ENCODE measurements at places on chromosomes 16 and 17.

DNA sequence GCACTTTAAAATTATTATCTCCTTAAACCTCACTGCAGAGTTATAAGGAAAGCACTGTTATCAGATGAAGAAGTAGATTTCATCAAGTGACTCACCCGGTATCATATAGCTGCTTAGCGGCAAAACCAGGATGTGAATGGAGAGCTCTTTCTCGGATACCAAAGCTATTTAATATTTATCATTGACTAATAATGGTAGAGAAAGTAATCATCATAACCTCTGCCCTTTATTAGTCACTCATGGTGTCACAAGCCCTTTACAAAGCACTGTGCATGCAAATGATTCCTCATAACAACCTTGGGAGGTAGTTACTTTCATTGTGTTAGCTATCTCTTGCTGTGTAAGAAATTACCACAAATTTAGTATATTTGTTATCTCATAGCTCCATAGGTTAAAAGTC lies 592.9 kb downstream of the MAF start:
- no peak for DNase-seq

DNA sequence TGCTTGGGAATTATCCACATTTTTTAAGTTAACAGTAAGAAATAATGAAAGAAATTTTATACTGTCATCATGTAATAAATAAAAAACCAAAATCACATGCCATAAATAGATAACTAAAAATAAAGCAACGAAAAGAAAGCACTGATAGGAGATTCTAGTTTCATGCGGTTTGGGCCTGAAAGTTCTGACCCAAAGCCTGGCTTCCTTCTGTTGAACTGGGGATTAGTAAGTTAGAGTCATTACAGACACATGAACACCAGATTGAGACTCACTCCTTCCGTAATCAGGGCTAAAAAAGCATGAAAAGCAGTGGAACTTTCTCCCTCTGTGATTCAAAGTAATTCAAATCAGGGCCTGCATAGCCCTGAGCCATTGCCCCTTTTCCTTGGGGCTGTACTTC lies 13.2 kb upstream of the SLC6A2 start:
- no peak for DNase-seq

DNA sequence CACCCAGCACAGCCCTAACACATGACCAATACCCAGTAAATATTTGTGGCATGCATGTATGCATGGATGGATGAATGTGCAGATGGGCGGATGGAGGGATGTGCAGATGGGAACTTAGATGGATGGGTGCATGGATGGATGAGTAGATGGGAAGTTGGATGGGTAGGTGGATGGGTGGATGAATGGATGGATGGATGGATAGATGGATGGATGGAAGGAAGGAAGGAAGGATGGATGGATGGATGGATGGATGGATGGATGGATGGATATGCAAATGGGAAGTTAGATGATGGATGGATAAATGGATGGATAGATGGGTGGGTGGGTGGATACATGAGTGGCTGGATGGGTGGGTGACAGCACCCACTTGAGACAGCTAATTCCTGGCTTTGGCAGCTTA lies 193.2 kb upstream of the TNRC6C start:
- DNase-seq: no peak

DNA sequence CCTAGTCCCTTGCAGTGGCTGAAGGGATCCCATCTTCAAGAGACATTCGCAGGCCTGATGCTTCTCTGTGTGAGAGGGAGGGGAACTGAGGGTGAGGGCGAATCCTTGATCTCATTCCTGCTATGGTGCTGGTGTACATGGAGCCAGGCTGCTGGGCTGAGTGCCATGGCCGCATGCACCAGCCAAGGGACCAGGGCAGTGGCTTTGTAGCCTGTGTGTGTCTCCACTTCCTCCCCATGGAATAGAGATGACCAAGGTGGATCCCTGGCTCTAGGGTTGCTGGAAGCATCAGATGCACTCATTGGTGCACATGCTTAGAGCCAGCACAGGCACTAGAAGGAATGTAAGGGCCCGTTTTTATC lies 195.0 kb downstream of the FOXL1 start:
- DNase-seq: no peak

GRCh38 chr16:75217389-75217851 lies 1.4 kb upstream of the CTRB1 start:
- DNase-seq: no peak

GRCh38 chr17:48609033-48609432 lies 1.8 kb downstream of the HOXB7 start:
- no peak for DNase-seq

GRCh38 chr16:86138121-86139085 lies 239.4 kb downstream of the IRF8 start:
- DNase-seq: no peak

DNA sequence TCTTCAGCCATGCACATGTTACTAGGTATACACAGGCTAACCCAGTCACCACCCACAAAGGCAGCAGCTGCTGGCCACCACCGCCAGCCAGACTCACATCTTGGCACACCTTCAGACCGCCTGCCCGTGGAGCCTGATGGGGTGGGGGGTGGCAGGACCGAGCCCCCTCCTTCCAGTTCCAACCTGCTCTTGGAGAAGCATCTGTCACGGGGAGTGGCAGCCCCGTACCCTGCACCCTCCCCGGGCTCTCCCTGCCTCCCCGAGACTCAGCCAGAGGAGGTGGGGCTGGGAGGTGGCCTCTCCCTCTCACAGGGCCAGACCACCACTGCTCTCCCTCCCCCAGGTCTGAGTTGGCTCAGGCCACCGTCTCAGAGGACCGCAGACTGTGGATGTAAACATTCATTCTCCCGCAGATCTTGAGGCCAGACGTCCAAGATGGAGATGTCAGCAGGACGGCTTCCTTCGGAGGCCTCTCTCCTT lies 11.3 kb upstream of the RBFOX3 start:
- no peak for DNase-seq

- peak; percentile 57 for DNase-seq
Observed at GRCh38 chr17:40062329-40063186, at the start of gene THRA. THRA (plus strand) TSS chr17:40062965; CDS start chr17:40074489, 11,524 bp downstream.

GRCh38 chr17:68624381-68624780 lies 23.2 kb upstream of the FAM20A start:
- no peak for DNase-seq

DNA sequence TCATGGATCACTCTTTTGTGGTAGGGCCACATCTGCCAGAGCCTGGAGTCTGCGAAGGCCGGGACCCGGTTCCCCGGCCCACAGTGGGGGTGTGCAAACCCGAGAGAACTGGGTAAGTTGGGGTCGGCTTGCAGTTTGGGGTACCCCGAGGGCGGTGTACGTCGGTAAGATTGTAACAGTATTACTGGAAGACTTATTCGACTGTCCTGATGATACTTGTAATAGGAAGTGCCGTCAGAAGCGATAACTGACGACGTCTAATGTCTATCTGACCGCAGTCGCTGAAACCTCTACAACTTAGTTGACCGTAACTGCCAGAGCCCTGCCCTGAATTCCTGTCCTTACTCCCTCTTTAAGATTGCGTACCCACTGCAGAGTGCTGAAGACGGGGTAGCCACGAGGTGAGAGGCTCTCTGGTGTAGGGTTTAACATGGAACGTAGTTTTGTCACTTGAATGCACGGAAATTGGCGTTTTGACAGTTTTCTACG lies 24.0 kb downstream of the TRPV2 start:
- DNase-seq: no peak

DNA sequence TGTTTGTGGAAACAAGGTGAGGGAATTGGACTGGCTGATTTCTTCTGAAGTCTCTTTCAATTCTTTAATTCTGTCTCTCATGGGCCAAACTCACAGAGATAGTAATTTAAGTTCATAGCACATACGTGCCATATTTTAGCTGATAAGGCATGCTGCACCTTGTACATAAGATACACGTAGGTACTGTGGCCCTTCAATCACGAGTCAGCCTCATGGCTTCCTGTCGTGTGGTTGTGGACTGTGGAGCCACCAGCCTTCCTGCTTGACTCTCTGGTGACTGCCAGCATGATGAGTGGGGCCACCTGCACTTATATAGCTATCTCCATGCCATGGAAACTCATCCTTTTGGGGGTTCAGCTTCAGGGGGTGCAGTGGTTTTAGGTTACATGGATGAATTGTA lies 25.1 kb downstream of the KSR1 start:
- DNase-seq: peak; percentile 31

DNA sequence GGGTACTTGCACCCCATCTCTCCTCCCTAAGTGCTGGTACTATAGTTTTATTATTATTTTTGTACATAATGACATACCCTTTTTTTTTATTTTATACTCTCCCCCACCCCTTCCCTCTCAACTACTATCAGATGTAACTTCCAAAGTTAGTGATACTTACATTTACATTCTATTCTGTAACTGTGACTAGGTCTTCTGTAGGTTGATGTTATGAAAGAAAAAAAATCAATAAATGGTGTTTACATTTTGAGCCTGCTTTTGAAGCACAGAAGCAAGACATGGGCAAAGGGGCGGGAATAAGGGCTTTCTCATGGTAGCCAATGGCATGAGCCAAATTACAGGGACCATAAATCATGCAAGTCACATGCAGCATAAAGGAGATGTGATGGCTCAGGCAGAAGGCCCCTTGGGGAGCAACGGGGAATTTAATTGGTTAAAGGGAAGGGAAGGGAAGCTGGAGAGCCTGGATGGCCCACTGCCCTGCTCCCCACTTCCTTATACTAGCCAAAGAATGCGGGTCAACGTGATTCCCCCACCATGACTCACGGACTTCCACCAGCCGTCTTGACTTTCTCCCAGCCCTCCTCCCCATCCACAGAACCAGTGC lies 2.4 kb upstream of the ACSF2 start:
- no peak for DNase-seq

- DNase-seq: no peak
Observed at GRCh38 chr17:80018917-80019651, 16.6 kb downstream of the TBC1D16 start.

DNA sequence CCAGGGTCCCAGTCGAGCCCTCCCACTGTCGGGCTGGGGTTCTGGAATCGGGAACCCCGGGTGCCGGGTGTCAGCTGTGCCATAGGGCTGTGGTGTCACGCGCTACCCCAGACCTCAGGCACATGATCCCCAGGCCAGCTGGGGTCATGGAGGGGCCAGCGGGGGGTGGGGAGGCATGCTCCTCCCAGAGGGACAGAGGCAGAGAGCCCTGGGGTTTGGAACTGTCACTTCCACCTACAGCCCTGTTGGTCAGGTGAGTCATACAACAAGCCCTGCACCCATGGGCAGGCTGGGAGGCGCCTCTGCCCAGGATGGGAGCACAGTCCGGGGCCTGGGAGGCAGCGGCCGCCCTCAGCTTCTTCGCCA lies 63.0 kb downstream of the BAIAP2 start:
- DNase-seq: no peak

GRCh38 chr16:84928679-84929420 lies 82.5 kb downstream of the ZDHHC7 start:
- DNase-seq: no peak

- no peak for DNase-seq
Observed at GRCh38 chr17:45578516-45579455, 88.3 kb upstream of the PLEKHM1 start.

DNA sequence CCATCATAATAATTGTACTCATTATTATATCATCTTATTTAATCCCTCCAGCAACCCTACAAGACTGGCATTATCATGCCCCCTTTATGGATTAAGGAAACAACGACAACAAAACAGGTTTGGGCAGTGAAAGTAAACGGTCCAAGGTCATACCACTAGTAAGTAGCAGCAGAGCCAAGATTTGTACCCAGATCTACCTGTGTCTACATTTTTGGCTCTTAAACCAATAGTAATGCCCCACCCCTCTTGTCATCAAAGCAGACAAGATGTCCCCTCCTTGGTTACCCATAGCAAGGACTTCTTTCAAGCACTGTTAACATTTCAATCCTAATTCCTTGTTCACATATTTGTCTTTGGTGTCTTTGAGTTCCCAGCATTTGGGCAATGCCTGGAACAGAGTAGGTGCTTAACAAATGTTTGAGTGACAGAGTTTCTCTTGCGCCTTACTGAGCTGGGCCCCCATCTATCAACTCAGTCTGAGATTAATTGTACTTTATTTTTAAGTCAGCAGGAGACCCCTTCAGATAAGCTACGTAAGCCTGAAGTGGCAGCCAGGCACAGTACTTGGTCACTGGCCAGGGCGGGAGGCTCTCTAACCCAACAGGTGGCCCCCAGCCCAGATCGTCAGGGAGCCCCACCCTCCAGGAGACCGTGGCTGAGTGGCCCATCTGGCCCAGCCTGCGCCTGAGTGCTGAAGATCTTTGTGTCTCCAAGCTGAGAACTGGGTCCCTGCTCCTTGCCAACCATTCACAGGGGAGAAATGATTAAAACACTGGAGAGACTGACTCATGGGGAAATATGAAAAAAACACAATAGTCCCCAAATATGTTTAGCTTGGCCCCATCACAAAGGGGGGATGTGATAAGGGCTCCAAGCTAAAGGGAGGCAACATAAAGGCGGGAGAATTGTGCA lies 75.8 kb downstream of the AXIN2 start:
- DNase-seq: no peak

DNA sequence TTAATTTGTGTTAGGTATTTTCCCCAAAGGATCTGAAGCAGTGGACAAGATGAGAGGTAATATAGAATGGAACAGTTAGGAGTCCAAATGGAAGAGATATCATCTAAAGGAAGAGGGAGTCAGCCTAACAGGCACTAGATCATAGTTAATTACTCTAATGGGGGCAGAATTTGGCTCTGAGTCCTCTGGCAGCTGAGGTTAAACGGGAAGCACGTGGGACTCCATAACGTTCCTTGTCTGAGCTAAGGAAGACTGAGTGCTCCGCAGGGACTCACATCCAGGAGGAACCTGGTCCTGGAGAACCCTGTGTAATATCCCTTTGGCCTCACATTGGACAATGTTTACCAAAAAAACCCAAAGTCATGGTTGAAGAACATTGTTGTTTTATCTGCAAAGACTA lies 46.6 kb upstream of the TEX2 start:
- DNase-seq: no peak

- no peak for DNase-seq
Observed at GRCh38 chr16:87801679-87802259, 36.0 kb upstream of the KLHDC4 start.

GRCh38 chr17:29929533-29930408 lies at the start of gene SSH2:
SSH2 (minus strand) TSS chr17:29930228; CDS start chr17:29930000, 228 bp downstream.
- peak; percentile 67 for DNase-seq

- peak; percentile 38 for DNase-seq
Observed at GRCh38 chr17:68462381-68463210, 5.3 kb upstream of the WIPI1 start.

DNA sequence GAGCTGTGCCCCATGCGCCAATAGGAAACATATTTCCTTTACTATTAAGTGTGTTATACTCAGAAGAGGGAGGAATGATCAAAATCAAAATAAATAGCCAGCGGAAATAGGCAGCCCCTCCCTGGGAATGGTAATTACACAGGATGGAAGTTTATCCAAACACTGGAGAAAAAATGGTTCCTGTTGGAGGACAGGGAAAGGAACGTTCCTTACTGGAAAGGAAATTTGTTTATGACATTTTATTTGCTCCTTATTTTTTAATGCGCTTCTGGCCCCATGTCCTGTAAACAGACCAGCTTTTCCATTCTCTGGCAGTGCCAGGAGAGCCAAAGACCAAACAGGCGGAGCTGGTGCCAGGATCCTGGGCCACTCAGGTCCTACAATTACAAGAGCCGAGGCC lies 273.7 kb downstream of the SOX9 start:
- no peak for DNase-seq
